Left colon (tissue), 2 donors: ENCODE measurements at places on chromosomes 6 and 20. TPM values are rescaled to one million over a fixed set of nuclear protein-coding genes. Genes with fewer than 3 reads are reported as not detected.
A peak's percentile ranks its signal among the peaks of the same experiment; 100 is the strongest.

The CLDN20 gene
- total RNA-seq: not detected

The CEP43 gene
- total RNA-seq: 17.4 TPM

The SLC22A1 gene
- 1.5 TPM for total RNA-seq

The B3GALT4 gene
- 34.8 TPM for total RNA-seq

The LST1 gene
- total RNA-seq: 2.4 TPM

The PRSS16 gene
- total RNA-seq: 32.9 TPM

The NRSN1 gene
- 0.45 TPM for total RNA-seq

The TBP gene
- 11.0 TPM for total RNA-seq

The CGA gene
- total RNA-seq: not detected

The FLRT3 gene
- 4.2 TPM for total RNA-seq

The DNMT3B gene
- total RNA-seq: 0.78 TPM

The MRS2 gene
- total RNA-seq: 26.2 TPM

GRCh38 chr6:11831653-11832052 is 53.0 kb upstream of the ADTRP start:
- no peak for DNase-seq

- DNase-seq: no peak
Measured at GRCh38 chr6:113340371-113340770, 516.8 kb upstream of the MARCKS start.

GRCh38 chr20:20204256-20204655 is 151.9 kb downstream of the CFAP61 start:
- DNase-seq: no peak

DNA sequence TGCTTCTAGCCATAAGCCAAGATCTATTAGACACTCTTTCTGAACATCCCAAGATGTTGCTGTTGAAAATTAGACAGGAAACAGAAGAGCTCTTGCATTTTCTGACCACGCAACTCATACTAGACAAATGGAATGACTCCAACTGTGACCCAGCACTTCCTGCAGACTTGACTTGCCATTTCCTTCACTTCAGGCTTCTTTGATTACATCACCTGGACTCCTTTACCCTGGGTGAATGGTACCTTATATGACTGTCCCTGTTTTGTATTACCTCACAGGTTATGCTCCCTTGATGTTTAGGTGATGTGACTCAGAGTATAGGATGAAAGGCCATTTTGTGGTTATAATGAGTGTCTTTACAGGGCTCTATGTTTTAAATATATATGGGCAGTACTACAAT is 236.1 kb downstream of the BMP2 start:
- no peak for DNase-seq

- no peak for DNase-seq
Measured at GRCh38 chr20:44126445-44126844, 60.5 kb downstream of the JPH2 start.

DNA sequence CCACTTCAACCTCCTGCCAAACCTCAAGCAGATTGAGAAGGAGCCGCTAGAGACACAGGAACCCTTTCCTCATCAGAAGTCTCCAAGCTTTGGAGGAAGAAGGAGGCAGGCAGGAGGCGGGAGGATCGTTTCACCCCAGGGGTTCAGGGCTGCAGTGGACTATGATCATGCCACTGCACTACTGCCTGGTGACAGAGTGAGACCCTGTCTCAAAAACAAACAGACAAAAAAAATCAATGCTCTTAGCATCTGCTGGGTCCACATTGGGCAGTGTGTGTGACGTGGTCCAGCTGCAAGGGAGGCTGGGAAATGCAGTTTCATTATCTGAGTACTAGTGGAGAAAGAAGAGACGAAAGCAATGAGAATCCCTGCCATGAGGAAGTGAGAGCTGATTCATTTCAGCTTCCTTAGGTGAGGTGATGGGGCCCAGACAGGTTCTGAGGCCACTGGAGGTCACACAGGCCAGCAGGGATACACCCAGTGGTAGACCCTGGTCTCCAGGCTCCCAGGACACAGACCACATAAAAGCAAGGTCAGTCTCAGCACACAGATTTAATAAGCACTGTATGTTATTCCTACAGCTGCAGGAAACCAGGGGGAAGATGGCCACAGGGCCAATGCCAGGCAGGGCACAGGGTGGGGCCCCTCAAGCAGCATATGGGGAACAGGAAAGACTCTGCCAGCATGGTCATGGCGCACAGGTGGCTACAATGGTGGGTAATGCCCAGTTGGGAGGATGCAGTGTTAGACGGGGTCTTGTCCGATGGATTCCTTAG is 4.3 kb downstream of the GFRA4 start:
- DNase-seq: no peak

DNA sequence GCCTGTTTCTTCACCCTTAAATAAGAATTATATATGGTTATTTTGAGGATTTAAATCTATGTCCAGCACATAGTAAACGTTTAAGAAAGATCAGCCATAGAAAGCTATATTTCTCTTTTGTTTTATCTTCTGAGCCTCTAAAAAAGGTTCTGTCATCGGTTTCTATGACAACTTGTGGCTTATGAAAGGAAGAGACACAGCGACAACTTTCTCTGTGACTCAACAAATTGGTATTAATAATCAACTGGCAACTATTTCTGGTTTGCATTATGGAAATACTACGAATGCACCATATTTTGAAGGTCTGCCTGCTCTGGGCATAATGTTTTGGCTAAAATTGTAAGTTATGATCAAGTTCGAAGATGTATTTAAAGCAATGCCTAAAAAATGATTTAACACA is 751.0 kb downstream of the CD109 start:
- no peak for DNase-seq

- no peak for DNase-seq
Measured at GRCh38 chr20:34022839-34023234, 29.1 kb downstream of the RALY start.

DNA sequence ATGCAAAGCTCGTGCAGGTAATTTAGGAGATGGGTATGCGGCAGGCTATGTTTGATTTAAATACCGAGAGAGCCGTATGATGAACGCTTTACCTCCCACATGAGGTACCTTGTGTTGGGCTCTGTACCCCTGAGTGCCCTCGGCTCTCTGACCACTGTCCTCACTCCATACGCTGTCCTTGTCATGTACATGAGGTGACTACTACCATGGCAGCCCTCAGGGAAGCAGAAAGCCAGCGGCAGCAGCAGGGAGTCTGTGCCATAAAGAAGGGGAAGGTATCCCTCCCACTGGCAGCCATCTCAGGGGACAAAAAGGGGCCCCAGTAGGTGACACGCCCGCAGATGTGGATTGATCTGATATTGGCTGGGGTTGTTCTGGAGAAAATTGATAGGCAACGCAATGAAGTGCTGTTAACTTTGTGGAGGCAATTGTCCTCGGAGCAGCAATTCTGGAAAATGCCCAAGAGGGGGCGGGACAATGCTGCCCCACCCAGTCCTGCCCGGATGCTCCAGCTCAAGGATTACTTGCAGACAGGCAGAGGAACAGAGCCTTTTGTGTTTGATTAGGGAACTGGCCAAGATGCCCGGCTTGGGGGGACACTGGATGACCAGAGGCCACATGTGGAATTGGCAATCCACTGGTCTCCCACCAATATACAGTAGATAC is 38.0 kb upstream of the HSF2 start:
- no peak for DNase-seq

DNA sequence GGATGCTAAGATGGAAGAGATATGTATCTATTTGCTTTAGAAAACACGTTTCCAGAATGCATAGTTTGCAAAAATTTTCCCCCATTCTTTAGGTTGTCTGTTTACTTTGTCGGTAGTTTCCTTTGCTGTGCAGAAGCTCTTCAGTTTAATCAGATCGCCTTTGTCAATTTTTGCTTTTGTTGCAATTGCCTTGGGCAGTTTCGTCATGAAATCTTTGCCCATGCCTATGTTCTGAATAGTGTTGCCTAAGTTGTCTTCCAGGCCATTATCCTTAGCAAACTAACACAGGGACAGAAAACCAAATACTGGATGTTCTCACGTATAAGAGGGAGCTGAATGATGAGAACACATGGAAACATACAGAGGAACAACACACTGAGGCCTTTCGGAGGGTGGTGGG is 454.2 kb upstream of the SLC35B3 start:
- no peak for DNase-seq

GRCh38 chr6:81772741-81773140 is 20.3 kb upstream of the TENT5A start:
- no peak for DNase-seq

DNA sequence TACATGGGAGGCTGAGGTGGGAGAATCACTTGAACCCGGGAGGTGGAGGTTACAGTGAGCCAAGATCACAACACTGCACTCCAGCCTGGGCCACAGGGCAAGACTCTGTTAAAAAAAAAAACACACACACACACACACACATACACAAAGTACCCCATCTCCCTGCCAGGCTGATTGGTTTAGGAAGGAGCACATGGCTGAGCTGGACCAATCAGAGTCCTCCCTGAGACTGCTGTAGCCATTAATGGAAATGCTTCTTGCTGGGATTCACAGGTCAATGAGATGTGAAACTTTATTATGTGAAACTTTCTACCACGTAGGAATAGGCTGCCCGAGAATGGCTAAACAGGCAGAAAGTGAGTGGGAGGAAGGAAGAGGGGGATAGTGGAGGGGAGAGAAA is 2.9 kb downstream of the TREM1 start:
- no peak for DNase-seq

GRCh38 chr20:24778585-24779031 is 170.5 kb upstream of the CST7 start:
- peak; percentile 29 for DNase-seq

- no peak for DNase-seq
Measured at GRCh38 chr6:109379711-109380110, 2.6 kb downstream of the CD164 start.

DNA sequence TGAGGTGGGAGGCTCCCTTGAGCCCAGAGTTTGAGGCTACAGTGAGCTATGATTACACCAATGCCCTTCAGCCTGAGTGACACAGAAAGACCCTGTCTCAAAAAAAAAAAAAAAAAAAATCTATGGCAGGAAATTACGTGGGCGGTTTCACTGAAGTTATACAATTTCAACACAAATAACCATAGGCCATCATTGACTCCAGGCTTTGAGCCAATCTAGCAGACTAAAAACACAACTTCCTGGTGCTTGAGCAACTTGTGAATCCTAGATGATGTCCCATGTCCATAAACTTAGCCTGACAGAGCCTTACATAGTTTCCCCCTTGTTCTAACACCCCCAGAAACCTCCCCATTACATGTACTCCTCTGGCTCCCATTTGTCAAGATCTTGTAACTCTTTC is 131.8 kb downstream of the QRSL1 start:
- no peak for DNase-seq

GRCh38 chr6:106056746-106057390 is 29.3 kb upstream of the PRDM1 start:
- DNase-seq: no peak

GRCh38 chr6:25899123-25899522 is 25.1 kb upstream of the SLC17A3 start:
- DNase-seq: no peak

- DNase-seq: no peak
Measured at GRCh38 chr6:7991536-7991935, 72.7 kb downstream of the BLOC1S5 start.

DNA sequence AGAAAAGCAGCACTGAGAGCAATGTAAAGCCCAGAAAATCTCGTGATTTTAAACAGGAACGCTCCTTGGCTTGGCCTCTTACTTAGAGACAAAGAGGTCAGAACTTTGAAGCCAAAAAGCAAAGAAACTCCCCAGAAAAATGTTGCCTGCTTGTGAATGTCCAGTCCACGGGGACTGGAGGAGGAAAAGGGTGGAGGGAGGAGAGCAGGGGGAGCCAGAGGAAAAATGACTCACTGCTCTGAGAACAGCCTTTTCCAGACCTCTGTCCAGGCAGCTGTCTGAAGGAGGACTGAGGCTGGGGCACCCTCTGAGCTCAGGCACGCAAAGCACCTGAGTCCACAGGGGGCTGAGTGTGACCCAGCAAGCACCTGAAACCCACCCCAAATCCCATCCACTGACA is 64.7 kb downstream of the TRAM2 start:
- DNase-seq: no peak

DNA sequence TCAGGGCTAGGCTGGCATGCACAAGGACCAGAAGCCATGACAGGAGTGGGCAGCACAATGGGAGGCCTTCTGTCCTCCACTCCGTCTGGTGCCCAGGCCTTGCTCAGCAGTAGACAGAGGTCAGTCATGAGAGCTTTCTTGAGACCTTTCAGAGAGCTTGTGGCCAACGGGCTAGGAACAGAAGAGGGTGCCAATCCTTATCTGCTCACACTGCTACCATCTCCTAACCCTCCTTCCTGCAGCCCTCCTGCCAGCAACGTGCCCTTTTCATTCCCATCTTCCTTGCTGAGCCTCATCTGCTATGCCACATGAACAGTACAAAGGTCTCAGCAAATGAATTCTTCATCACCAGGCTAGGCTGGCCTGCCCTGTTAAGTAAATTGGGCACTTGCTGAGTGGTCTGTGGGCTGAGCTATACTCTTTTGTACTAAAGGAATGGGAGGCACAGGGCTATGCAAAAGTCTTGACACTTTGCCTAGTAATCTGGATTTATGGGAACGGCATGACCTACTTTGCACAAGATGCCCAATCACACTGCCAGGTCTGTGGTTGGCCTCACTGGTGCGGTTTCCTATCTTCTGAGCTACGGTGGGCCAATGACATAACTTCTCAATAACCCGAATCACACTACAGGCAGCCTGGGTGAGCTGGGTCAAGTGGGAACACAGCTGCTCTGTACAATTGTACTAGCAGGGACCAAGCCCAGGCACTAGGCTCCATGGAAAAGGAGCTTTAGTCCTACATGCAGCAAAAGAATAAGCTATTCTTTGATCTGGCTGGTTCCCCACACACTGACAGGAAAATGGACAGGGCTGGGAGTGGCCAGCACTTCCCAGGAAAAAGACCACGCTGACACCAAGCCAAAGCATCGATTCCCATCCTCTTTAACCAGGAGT is 47.8 kb downstream of the ELOVL5 start:
- no peak for DNase-seq

- no peak for DNase-seq
Measured at GRCh38 chr6:126072172-126072571, 85.8 kb downstream of the TRMT11 start.

- DNase-seq: no peak
Measured at GRCh38 chr6:100035873-100036653, 42.0 kb upstream of the MCHR2 start.

DNA sequence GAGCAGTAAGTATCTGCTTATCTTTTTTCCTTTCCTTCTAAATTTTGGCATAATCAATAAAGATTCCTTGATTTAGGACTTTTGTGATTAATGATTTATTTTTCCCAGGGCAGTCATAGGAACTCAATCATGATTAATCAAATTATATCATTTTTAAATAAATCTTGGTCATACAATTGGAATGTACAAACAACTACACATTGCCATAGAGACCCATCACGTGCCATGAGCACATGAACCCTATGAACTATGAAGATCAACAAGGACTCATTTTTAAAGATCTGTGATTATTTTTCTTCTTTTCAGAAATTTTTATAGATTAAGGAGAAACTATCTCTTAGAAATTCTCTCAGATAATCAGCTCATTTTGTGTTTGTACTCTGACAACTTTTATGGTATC is 622.4 kb downstream of the BCKDHB start:
- no peak for DNase-seq

GRCh38 chr6:142960098-142960497 is 15.1 kb upstream of the HIVEP2 start:
- no peak for DNase-seq

GRCh38 chr6:20338156-20338555 is 63.5 kb upstream of the E2F3 start:
- no peak for DNase-seq
